IMR-90 (cell line): ENCODE measurements at places on chromosomes 4 and X. TPM values are rescaled to one million over a fixed set of nuclear protein-coding genes. Genes with fewer than 3 reads are reported as not detected.

PPP2R2C gene
- not detected in 2 replicates for total RNA-seq

- H3K4me3 ChIP-seq: no peak overlapping the region
- no peaks in the 10 kb centered on the region for H3K27me3 ChIP-seq
- no peak for DNase-seq
Observed at GRCh38 chr4:74309223-74309622, 953 bp downstream of the EPGN start.

STATH gene
- total RNA-seq: not detected in 2 replicates

PPEF1 gene
- total RNA-seq: not detected in 2 replicates

SMIM10 gene
- 2.3 and 3.6 TPM in 2 replicates for total RNA-seq

DNA sequence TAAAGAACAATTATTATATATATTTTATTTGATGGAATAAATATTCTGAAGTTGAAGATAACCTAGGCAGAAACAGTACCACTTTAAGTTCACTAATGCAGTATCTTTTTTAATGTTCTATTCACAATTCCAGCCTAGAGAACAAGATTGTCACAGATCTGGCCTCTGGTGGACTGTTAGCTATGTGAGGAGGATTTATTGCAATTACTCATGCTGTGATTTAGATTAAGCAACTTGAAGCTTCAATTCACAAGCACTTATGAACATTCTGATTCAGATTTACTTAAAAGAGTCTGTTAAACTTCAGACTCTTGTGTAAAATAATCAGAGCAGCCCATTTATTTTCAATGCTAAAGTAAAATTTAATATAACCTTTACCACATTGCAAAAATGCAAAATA, 1489.8 kb downstream of the STIM2 start:
- DNase-seq: peak; percentile 72
- H3K36me3 ChIP-seq: no peaks in the 10 kb centered on the region
- H3K4me3 ChIP-seq: no peak overlapping the region
- no peak overlapping the region for H3K27ac ChIP-seq
- H3K4me1 ChIP-seq: 0 out of 2 replicates have a peak, but pooled peaks cover 2% of the 10 kb centered on the region

DNA sequence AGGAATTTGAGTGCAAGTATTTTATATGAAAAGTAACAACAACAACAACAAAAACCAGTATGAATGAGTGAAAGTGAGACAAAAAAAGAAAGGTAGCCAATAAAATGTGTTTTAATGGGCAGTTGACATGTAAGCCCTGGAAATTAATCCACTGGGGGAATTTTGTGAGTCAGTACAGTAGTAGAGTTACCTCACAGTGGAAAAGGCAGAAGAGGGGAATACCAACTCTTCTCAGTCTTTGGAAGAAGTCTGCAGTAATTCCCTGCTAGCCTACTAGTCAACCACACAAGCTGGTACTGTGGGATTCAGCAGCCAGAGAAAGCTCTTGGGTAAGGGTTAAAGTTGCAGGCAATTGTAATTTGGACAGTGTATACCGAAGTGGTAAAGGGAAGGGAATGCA, 76.3 kb upstream of the IL15 start:
- H3K36me3 ChIP-seq: no peaks in the 10 kb centered on the region
- no peak overlapping the region for H3K27ac ChIP-seq
- H3K27me3 ChIP-seq: no peaks in the 10 kb centered on the region
- H3K4me1 ChIP-seq: no peaks in the 10 kb centered on the region

STPG2 gene
- total RNA-seq: not detected in 2 replicates

RPA4 gene
- 1.9 and 2.5 TPM in 2 replicates for total RNA-seq

GRCh38 chrX:41789374-41789773, 65.4 kb downstream of the GPR82 start:
- H3K27me3 ChIP-seq: no peaks in the 10 kb centered on the region; the same call in 1 of the 2 replicates
- peaks cover 3% of the 10 kb centered on the region for H3K4me1 ChIP-seq
- H3K4me3 ChIP-seq: no peak overlapping the region
- DNase-seq: no peak

DNA sequence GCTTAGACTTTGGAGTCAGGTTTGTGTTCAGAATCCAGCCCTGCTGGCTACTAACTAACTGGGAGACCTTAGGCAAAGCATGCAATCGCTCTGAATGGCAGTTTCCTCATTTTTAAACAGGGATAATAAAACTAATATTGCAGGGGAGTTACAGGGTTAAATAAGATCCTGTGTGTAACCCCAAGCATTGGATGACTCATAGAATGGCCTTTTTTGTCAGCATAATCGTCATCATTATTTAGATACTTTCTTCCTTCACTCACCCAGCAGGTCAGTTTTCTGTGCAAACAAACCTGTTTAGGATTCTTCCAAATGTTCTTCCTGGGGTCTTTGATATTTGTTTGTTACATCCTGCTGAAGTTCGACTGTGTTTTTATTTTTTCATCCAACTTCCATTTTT, 208.2 kb downstream of the EVC2 start:
- peaks cover 7% of the 10 kb centered on the region for H3K36me3 ChIP-seq
- H3K27me3 ChIP-seq: no peaks in the 10 kb centered on the region
- no peak overlapping the region for H3K4me3 ChIP-seq
- DNase-seq: peak; percentile 58

DNA sequence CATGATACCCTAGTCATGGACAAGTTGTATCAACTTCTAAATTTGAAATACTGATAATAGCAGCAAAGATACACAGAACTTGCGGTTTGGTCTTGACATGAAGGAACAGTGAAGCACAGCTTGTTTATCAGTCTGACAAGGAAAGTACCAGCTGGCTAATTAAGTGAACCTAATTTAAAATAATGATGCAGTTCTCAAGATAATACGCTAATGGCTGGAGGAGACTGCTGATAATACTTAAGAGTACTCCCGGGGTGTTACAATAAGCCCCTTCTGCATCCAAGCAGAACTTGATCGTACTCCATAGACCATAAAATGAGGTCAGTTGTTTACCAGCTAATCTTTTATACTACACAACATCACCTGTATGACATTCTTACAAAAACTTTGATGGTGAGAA, 697.5 kb downstream of the FSTL5 start:
- no peak overlapping the region for H3K4me3 ChIP-seq
- H3K36me3 ChIP-seq: no peaks in the 10 kb centered on the region
- DNase-seq: no peak
- no peaks in the 10 kb centered on the region for H3K27me3 ChIP-seq
- no peak overlapping the region for H3K27ac ChIP-seq

SPIN2A gene
- total RNA-seq: 0.18 and 0.28 TPM in 2 replicates

DNA sequence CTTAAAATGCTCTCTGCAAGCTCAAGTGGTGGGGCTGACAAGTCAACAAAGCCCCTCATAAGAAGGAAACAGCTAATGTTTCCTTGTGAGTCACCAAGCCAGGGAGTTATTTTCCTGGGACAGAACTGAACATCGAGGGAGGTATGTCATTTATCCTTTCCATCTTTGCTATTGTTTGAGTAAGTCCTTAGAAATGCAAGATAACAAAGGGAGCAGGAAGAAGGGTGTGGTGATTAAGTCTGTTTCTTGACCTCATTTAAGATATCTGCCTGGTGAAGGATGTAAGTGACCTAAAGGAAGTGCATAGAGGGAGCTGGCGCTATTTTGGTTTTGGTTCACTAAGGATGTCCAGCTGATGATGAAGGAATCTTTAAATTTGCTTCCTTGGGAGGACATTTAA, 39.9 kb downstream of the ATG4A start:
- no peaks in the 10 kb centered on the region for H3K27me3 ChIP-seq
- no peak overlapping the region for H3K27ac ChIP-seq
- no peak overlapping the region for H3K4me3 ChIP-seq
- H3K4me1 ChIP-seq: no peaks in the 10 kb centered on the region

HSPA4L gene
- 2.3 and 3.9 TPM in 2 replicates for total RNA-seq

DNA sequence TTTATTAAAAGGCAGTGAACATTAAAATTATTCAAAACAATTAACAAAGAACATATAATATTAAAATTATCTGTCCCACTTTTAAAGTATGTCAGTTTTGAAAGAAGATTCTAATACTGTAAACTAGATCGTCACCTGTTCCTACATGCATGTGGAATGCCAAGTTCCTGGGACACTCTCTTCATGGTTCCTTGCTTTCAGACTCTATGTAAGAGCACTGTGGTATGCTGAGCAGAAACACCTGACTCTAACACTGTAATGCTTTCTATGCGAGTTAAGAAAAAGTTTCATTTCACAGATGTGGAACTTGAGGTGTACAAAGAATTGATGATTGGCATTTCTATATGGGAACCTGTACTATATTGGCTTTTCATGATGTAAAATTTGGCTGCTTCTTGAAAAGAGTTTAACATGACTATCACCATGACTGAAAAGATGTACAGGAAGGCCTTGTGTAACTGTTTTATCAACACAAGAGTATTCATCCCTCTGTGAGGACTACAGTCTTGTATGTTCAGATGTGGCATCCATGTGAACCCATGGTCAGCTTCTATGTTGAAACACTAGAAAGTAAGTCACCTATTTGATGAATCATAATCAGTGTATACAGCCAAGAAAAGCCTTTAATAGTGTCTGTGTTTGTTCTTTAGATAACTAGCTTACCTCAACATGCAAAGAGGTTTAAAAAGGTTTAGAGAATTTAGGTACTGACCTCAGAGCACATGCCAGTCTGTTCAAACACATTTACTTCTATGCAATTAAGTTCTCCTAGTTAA, 354.5 kb downstream of the ARHGAP24 start:
- H3K4me1 ChIP-seq: peaks cover 14% of the 10 kb centered on the region
- H3K27ac ChIP-seq: no peak overlapping the region
- H3K36me3 ChIP-seq: no peaks in the 10 kb centered on the region
- peak; percentile 66 for DNase-seq
- H3K27me3 ChIP-seq: no peaks in the 10 kb centered on the region

DNA sequence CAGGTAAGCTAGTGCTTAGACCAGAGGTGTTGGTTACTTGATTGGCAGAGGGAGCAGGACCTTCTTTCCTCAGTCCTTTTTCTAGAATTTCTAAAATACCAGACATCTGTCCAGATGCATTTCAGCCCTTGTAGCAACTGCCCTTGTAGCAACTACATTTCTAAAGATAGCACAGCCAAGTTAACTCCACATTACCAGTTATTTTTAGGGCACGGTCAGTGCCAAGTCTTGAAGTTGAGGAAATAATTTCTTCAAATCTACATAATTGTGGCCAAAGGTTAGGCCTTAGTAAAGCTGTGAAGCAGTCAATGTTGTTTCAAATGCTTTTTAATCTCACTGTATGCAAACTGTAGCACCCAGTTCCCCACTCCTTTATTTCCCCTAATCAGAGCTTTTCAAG, 62.9 kb downstream of the MID1IP1 start:
- H3K4me1 ChIP-seq: peaks cover 2% of the 10 kb centered on the region; the same call in 1 of the 2 replicates
- no peaks in the 10 kb centered on the region for H3K36me3 ChIP-seq
- H3K27ac ChIP-seq: no peak overlapping the region
- DNase-seq: peak; percentile 20

- H3K27me3 ChIP-seq: peaks cover 7% of the 10 kb centered on the region
- no peak for DNase-seq
- H3K4me3 ChIP-seq: no peak overlapping the region
- H3K27ac ChIP-seq: no peak overlapping the region
- H3K36me3 ChIP-seq: peaks cover 2% of the 10 kb centered on the region; the same call in 1 of the 2 replicates
Observed at GRCh38 chrX:115591856-115592842, 31.2 kb downstream of the PLS3 start.

GRCh38 chr4:138775890-138776289, 239.7 kb upstream of the NOCT start:
- H3K4me1 ChIP-seq: peaks cover 1% of the 10 kb centered on the region; the same call in 1 of the 2 replicates
- no peak for DNase-seq
- H3K36me3 ChIP-seq: no peaks in the 10 kb centered on the region
- H3K27me3 ChIP-seq: no peaks in the 10 kb centered on the region; the same call in 1 of the 2 replicates

DNA sequence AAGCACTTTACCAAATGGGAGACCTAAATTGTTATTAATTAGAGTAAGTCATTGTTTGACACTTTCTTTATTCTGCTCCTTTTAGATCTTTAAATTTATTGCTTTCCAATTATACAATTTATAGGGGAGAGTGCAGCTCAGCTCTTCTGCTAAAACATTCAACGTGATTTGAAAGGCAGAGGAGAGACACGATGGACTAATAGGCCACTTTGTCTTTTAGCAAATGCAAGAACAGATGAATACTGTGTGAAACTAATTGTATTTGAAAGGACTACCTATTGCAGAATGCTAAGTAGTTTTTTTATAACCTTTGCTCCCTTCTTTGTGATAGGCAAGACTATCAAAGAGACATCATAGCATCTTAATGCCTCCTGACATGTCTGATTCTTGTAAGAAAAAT, 320.4 kb upstream of the KLF3 start:
- H3K4me1 ChIP-seq: no peaks in the 10 kb centered on the region
- DNase-seq: no peak
- H3K27me3 ChIP-seq: no peaks in the 10 kb centered on the region
- H3K36me3 ChIP-seq: no peaks in the 10 kb centered on the region

DNA sequence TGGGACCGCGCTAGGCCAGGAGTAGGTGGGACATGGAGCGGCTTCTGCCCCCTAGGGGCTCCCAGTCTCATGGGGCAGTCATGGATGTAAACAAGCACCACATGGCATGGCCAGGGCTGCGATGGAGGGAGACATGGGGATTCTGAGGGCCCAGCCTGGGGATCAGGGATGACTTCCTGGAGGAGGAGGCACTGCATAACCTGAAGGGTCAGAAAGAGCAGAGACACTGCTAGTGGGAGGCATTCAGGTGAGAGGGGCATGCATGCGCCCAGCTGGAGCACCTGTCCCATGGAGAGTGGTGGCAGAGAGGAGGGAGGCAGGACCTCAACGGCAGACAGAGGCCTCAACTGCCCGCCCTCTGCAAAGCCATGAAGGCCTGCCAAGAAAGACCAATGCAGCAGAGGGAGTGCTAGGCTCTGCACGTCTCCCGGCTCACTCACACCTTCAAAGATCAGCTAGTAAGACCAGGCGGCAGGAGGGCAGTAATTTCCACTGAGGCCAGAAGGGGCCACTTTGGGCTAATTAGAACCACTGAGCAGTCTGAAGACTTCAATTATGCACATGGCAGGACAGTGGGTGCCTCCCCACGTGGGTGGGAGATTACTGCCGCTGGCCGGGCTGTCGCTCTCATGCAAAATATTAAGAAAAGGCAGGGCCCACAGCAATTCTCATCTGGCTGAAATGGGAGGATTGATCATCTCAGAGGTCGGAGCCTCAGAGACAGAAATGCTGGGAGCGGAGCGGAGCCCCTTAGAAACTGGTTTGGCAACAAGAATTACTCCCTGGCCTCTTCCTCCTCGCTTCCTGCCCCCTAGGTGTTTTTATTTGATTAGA, 69.6 kb downstream of the PPP2R2C start:
- no peak overlapping the region for H3K27ac ChIP-seq
- no peak for DNase-seq
- H3K4me1 ChIP-seq: no peaks in the 10 kb centered on the region
- H3K4me3 ChIP-seq: no peak overlapping the region
- H3K27me3 ChIP-seq: peaks cover 17% of the 10 kb centered on the region

PPBP gene
- not detected in 2 replicates for total RNA-seq

GRCh38 chr4:4559596-4559995, 17.7 kb upstream of the STX18 start:
- no peak overlapping the region for H3K27ac ChIP-seq
- DNase-seq: peak; percentile 45
- H3K27me3 ChIP-seq: no peaks in the 10 kb centered on the region
- no peak overlapping the region for H3K4me3 ChIP-seq
- no peaks in the 10 kb centered on the region for H3K36me3 ChIP-seq

GRCh38 chr4:138992676-138993075, 22.9 kb upstream of the NOCT start:
- no peaks in the 10 kb centered on the region for H3K36me3 ChIP-seq
- H3K4me3 ChIP-seq: no peak overlapping the region
- no peak overlapping the region for H3K27ac ChIP-seq
- no peaks in the 10 kb centered on the region for H3K4me1 ChIP-seq
- peaks cover 2% of the 10 kb centered on the region; the same call in 1 of the 2 replicates for H3K27me3 ChIP-seq

ARR3 gene
- not detected in 2 replicates for total RNA-seq
